ENCODE measurements at places on chromosomes 16 and 17.
A peak's percentile ranks its signal among the peaks of the same experiment; 100 is the strongest.

DNA sequence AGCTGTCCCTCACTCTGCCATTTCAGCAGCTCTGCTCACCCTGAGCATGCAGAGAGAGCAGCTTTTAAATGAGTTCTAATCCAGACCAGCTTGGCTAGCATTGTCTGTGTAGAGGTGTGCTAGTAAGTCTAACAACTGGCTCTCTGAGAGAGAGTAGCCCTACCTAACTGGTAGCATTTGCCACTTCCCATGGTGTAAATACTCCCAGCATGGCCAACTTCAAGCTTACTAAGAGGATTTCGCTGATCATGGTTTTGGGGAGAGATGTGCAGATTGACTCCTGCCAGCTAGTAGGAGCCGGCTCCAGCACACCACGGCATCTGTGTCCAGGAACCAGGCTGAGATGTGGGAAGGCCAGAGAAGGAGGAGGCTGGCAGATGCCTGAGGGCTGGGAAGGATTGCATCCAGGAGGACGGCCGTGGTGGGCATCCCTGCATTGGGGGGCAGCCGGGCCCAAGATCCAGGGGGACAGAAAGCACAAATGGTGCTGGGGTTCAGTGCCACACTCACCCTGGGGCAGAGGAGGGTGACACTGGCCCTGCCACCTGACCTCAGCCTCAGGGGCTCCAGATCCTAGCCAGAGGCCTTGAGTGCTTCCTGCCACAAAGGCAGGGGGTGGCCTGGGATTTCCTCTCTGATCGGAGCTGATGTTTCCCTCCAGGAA, 394.9 kb upstream of the TNRC6C start:
- no peak for DNase-seq

GRCh38 chr17:73325527-73325842, 13.7 kb upstream of the CDC42EP4 start:
- no peak for DNase-seq

- DNase-seq, result no peak
These were observed 88.9 kb upstream of the ATF7IP2 start for GRCh38 chr16:10296956-10297340.

DNA sequence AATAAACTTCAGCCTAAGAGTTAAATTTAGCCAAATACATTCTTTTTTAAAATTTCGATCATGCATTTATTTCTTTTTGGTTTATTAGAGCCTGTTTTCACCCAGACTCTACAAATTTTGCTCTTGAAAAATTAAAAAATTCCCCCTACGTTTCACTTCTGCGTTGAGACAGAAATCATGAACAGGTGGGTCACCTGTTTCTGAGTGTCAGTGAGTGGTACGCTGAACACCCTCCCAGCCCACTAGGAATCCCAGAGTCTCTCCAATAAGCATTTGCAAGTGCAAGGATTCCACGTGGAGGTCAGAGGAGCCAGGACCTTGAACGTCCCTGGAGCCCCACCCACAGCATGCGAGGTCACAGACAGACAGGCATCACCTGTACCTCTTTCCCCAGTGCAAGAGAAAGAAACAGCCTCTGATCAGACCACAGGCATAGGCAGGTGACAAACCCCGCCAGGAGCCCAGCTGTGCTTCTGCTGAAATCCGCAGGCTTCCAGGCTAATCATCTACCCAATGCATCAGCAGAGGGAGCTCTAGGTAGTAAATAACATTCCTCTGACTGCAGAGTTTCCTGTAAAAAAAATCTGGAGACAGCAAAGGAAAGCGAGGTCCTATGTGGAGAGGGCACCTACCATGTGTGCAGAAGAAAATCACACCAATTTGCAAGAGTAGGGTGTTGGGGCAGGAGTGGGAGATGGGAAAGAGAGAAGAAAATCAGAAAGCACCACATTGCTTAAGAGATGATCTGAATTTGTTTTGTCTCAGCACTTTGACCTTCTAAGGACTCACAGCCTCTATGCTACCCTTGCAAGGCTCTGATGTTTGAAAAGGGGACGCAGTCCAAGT, 5.9 kb upstream of the XYLT1 start:
- peak; percentile 30 for DNase-seq

- no peak for DNase-seq
These were observed 13.3 kb downstream of the EIF4A3 start for GRCh38 chr17:80133626-80133970.

DNA sequence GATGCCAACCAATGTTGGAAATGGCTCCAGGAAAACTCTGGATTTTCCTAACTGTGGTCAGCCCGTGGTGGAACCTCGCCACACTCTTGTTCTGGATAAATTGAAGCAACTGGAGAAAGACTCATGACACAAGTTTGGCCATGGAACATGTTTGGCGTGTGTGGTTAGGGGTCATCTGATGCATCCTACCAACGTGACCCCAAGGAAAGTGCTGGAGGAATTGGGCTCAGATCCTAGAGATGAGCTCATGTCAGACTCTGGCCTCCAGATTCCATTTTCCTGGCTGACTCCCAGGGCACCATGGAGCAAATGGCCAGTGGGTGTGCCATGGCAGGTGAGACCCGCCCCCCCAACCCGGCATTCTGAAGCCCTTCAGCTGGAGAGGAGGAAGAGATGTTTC, 58.5 kb downstream of the CACNG5 start:
- DNase-seq, result no peak

GRCh38 chr17:78240839-78241238, 9.4 kb downstream of the TMEM235 start:
- no peak for DNase-seq

DNA sequence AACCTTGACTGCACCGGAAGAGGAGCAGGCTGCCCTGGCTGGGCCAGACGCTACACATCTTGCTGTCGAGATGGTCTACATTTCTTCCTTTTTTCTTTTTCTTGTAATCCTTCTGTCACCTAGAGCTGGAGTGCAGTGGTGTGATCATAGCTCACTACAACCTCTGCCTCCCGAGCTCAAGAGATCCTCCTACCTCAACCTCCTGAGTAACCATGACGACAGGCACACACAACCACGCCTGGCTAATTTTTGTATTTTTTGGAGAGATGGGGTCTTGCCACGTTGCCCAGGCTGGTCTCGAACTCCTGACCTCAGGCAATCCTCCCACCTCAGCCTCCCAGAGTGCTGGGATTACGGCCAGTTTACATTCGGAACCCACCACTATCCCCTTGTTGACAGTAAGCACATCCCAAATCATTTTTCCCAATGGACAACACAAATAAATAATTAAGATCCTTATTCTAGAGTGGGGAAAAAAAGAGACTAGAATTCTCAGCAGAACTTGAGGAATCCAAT, 79.0 kb downstream of the ANKRD11 start:
- no peak for DNase-seq

- no peak for DNase-seq
These were observed 37.6 kb downstream of the SALL1 start for GRCh38 chr16:51113236-51114125.

DNA sequence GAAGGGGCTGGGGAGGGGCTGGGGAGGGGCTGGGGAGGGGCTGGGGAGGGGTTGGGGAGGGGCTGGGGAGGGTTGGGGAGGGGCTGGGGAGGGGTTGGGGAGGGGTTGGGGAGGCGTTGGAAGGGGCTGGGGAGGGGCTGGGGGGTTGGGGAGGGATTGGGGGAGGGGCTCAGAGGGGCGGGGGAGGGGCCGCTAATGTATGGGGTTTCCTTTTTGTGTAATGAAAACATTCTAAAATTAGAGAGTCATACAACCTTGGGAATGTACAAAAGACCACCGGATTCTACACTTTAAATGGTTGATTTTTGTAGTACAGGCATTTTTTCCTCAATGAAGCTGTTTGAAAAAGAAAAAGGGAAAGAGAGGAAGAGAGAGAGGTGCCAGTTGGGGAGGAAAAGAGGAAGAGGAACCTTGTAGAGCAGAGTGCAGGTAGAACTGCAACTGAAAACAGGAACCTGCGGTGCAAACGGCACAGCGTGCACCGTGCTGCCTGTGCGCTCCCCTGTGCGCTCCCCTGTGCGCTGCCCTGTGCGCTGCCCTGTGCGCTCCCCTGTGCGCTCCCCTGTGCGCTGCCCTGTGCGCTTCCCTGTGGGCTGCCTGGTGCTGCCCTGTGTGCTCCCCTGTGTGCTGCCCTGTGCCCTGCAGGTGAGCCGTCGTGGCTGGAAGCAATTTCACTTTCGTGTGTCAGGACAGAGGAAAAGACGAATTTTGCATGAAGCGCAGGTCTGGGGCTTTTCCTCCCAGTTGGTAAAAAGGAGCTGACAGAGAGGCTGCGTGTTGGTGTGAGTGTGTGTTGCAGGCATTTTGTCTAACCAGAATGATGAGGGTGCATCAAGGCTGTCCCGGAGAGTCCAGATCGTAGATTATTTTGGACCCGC, 40.8 kb downstream of the METRNL start:
- no peak for DNase-seq

GRCh38 chr17:81891303-81891552, 158 bp downstream of the ALYREF start:
- no peak for DNase-seq

DNA sequence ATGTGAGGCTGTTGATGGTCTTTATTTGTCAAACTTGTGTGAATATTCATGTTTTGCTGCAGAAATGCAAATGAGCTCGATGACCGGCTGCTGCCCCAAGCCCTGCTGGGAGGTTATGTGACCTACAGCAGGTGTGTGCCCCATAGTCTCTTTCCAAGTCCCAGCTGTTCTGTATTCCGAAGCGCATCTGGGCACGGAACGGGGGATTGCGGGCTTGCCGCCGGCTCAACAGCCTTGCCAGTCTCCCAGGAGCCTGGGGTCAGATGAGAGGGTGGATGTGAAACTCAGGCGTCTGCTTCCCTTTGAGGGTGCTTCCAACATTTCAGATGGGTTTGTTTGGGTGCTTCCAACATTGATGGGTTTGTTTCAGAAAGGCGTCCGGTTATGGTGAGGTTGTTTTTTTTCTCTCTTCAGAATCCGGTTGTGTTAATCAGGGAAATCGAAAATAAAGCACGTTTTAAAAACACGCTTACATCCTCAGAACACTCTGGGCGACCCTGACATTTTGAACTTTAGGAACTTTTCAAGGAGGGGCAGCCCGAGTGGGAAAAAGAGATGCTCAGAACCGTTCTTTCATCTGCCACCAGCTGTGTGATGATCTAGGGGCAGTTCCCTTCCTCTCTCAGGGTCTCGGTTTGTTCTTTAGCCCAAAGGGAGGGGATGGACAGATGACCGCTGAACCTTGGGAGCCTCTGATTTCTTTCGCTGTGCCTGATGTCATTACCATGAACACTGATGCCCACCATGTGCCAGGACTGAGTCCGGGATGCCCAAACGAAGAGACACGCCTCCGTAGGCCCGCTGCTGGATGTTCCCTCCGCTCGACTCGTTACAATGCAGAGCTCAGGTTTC, 47.8 kb upstream of the AMZ2 start:
- no peak for DNase-seq

DNA sequence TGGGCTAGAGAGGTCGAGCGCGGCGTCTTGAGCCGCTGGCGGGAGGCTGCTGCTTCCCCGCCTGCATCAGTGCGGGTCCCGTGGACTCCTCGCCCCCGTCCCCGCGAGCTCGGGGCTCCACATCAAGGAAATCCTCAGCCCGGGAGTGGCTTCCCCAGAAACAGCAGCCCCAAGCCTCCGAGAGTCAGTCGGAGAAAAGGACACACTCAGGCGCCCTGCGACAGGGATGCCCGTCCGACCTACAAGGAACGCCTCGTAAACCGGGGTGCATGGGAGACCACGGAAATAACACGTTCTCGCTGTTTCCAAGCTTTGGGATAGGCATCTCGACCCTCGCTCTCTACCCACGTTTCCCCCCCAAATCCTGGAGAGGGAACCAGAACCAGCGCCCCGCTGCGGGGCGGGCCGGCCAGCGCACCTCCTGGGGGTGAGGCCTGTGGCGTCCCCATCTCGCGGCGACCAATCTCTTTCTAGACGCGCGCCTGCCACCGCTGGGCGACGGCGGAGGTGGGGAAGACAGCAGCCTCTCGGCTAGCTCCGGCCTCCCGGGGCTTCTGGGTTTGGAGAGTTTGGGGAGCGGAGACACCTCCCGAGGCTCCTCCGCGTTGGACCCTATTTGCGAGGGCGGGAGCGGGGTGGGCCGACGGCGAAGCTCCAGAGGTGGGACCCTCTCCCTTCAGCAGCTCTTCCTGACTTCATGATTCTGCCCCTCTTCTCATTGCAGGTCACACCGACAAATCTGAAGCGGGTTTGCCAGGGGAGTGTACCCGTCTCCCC, 759 bp upstream of the TP53I13 start:
- DNase-seq, result peak; percentile 62

- no peak for DNase-seq
These were observed 181.2 kb downstream of the PARN start for GRCh38 chr16:14448879-14449278.

DNA sequence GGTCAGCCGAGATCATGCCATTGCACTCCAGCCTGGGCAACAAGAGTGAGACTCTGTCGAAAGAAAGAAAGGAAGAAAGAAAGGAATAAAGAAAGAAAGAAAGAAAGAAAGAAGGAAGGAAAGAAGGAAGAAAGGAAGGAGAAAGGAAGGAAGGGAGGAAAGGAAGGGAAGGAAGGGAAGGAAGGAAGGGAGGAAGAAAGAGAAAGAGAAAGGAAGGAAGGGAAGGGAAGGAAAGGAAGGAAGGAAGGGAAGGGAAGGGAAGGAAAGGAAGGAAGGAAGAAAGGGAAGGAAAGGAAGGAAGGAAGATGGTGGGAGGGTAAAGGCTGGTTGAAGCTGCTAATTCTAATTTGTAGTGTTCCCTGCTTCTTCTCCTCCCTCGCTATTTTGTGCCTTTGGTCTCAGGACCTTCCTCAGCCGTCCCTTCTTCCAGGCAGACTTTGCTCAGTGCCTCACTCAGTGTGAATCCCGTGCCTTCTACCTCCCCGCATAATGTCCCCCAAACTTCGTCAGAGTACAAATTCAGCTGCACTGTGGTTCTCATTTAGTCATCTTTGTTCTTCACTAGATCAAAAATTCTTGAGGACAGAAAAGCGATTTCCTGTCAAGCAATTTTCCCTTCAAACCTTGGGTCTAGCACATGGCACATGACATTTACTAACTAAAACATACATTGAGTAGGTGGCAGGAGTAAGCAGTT, 31.1 kb upstream of the PAFAH1B1 start:
- DNase-seq, result no peak

DNA sequence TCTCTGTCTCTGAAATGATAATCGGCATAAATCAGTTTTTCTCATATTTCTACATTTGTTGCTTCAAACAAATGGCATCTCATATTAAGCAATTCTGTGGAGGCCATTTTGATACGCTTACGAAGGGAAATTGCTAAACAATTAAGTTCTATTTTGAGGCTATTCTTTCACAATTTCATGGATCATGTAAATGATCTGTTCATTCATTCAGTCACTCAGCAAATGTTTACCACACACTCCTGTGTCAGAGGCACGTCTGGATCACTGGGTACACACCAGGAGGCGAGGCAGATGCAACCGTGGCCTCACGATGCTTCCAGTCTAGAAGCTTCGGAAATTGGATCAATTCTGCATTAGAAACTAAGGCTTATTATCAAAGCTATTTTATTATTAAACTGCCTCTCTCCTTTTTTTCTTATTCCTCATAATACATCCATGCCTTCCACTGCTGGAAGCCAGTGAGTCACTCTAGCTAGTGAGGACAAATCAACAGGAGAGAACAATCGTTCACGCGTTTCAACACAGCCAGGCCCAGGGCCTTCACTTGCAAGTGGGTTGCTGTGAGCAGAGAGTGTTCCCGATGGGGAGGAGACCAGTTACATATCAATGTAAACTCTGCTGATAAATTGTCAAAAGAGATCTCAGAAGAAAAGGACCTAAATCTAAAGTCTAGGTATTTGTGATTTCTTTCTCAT, 11.3 kb upstream of the SLC39A11 start:
- DNase-seq, result no peak
